ENCODE measurements at places on chromosomes 11 and 22. TPM values are rescaled to one million over a fixed set of nuclear protein-coding genes. Genes with fewer than 3 reads are reported as not detected.
A peak's percentile ranks its signal among the peaks of the same experiment; 100 is the strongest.

DNA sequence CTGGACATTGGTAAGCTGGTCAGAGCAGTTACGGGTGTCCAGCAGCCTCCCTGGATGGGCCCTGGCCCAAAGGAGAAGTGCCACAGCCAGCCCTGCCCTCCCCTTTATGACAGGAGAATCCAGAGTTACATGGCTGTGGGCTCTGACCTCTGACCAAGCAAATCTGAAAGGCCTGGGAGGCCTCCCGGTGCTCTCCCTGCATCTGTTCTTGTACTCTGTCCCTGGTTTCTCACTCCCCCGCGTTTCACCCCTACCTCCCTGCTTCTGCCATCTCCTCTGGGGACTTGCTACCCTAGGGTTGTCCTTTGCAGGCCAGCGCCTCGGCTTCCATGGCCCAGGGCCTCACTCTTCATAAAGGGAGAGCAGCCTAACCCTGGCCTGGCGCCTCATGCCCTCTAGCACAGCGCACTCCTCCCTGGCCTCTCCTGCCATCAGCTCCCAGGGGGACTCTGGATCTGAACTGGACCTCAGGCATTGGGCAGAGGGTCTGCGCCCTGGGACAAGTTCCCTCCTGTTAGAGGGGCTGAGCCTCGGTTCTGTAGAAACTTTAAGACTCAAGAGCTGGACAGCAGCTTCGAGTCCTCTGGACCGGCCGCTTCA is 10.7 kb downstream of the PICK1 start:
- DNase-seq = no peak

GRCh38 chr22:38071421-38072321 is 12.3 kb downstream of the SLC16A8 start:
- no peak for DNase-seq

GRCh38 chr11:112761911-112762706 is 199.1 kb upstream of the NCAM1 start:
- no peak for DNase-seq

DNA sequence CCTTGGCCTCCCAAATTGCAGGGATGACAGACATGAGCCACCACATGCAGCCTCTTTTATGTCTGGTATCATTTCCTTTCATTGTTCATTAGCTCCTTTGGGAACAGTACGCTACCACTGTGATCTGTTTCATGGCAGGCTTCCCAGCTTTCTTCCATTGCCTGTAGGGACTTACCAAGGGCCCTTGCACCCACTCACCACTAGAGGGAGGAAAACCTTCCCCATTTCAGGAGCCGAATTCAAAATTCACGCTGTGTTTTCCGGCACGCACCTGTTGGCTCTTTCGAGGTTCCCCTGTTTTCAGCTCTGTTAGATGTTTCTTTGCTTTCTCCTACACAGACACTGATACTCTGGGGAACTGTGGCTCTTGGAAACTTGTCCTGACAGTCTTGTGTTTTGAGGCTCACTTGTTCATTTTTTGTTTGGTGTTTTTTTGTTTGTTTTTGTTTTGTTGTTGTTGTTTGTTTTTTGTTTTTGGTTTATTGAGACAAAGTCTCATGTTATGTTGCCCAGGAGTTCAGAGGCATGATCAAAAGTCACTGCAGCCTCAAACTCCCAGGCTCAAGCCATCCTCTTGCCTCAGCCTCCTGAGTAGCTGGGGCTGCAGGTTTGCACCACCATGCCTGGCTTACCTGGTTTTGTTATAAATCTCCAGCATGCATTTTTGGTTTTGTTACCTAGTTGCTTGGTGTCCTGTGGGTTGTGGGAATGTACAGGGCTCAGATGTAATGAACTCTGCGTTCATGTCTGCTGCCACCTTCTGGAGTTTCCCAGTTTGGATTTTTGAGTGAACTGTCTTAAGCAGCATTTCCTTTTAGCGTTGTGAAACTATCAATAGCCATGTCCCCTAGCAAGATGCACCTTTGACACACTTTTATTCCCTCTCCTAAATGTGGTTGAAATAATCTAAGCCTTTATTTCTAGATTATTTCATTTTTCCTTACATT is 2.3 kb downstream of the KRTAP5-11 start:
- peak; percentile 56 for DNase-seq

GRCh38 chr11:13429836-13430235 is 33.2 kb downstream of the BTBD10 start:
- no peak for DNase-seq

DNA sequence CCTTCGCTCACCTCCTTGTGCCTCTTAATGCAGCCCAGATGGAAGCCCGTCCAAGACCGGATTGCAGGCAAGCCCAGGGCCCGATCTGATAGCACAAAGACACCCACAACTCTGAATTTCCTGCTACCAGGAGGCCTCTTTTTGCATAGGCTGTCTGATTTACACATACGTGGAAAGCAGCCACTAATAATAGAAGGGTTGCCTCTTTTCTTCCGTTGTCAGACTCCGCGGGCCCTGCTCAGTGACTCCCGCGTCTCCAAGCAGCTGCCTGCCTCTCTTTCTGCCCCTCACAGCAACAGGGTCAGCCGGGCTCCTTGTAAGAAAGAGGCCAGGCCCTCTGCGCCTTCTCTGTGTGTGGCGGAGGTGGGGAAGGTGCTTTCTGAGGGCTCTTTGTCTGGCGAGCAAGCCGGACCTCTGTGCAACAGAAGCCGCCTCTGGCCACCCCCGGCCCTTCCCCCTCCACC is 26.7 kb downstream of the FLI1 start:
- no peak for DNase-seq

- DNase-seq = no peak
Measured at GRCh38 chr11:62433904-62434276, 15.1 kb downstream of the SCGB1A1 start.

DNA sequence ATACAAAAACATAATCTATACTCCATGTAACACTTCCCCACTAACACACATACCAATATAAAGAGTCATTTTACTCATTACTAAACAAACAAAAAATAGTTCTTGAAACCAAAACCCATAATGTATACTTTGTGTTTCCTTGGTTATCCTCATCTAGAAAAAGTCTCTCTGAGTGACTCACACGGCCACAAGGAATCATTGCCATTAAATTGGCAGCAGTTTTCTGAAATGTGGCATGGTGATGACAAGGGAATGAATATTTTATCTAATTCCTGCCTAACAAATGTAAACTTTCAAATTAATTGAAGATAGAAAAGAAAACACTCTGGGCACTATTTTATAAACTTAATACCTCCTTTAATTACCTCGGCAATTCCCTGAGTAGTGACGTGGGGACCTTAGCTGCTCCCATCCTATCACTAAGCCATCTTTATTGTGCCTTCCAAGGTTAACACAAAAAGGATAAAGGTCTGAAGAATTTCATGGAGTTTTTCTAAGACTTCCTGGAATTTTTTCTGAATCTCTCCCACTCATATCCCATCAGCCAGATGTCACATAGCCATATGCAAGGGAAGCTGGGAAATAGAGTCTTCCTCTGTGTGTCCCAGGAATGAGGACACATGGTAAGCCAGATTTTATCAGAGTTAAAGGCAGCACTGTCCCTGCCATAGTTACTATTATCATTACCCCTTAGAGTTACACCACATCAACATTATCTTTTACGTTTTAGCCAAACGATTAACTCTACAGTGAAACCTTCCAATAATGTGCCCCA is 857.2 kb upstream of the TENM4 start:
- no peak for DNase-seq

DNA sequence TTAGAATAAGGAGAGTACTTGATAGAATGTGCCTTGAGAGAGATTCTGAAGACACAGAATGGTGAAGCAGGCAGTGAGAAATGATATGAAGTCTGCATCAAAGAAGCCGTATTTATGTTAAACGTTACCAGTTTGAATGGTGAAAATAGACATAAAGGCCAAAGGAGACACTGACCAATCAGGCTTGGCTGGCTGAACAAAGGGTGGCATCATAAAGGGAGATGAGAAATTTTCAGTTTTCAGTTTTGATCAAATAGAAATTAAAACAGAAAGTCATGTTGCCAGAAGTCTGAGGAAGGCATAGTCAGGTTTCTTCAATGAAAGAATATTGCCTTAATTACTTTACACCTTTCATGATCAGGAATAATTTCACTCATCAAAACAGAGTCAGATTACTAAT is 6.6 kb downstream of the OR51F1 start:
- DNase-seq = no peak

- no peak for DNase-seq
Measured at GRCh38 chr22:49815641-49816091, 12.0 kb downstream of the BRD1 start.

DNA sequence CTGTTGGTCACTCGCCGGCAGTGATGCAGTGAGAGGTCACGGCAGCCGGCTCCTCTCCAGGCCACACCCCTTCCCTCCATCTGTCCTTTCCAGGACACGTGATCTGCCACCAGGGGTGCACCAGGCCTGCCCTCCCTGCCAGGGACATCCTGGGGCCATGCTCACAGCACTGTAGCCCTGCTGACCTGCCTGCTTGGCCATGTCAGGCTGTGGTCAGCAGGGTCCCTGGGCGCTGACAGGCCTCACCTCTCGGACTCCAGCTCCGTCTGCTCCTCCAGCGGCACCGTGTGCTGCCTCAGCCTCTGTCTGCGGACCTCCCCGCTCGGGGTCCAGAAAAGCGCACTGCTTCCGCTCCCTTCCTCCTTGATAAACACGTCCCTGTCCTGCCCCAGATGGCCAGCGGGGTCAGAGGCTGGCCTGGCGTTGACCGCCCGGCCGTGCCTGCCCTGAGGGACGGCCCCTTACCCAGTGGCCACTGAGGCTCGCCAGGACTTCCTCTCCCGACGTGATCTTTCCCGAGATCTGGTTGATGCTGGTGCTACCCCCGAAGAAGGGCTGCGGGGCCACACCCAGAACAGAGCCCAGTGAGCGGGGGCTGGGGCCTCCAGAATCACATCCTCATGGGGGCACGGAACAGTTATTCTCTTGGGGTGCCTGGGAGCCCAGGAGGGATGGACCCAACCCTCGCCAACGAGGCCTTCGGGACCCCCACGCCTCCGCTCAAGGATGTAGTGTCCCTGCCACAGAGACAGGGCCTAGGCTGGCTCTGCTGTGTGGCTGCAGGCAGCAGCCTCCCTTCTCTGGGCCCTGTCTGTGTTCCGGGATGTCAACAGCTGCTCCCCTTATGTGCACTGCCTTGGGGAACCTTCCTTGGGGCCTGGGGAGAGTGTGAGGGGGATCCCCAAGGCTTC is 36.3 kb upstream of the CARS1 start:
- peak; percentile 59 for DNase-seq

DNA sequence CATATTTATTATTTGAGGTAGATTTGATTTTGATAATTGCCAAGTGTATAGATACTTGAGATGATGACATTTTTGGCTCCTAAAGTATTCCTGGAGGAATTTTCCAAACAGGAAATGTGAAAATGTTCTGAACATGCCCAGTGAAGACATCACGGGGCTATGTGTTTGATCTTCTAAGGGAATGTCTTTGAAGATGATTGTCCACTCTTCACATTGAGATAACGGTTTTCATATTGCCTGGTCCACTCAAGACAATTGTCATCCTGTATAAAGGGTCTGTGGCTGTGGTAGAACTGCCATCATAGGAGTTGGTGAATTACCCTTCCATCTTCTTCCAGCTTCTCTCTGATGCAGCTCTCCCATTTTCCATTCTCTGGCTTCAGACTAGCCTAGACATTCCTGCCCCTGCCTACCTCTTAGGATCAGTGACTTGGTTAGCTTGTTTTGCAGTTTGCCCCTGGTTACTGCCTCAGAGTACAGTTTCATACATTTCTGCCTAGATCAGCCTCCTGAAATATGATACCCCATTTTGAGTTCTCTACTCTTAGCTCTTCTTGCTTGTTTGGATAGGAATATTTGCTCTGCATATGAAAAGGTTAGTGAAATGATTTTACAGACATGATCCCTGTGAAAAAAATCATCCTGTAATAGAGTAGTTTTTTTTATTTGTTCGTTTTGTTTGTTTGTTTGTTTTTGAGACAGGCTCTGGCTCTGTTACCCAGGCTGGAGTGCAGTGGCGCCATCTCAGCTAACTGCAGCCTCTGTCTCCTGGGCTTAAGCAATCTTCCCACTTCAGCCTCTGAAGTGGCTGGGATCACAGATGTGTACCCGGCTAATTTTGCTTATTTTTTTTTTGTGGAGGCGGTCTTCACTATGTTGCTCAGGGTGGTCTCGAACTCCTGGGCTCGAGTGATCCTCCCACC is 111.4 kb upstream of the SORL1-AS1 start:
- no peak for DNase-seq

DNA sequence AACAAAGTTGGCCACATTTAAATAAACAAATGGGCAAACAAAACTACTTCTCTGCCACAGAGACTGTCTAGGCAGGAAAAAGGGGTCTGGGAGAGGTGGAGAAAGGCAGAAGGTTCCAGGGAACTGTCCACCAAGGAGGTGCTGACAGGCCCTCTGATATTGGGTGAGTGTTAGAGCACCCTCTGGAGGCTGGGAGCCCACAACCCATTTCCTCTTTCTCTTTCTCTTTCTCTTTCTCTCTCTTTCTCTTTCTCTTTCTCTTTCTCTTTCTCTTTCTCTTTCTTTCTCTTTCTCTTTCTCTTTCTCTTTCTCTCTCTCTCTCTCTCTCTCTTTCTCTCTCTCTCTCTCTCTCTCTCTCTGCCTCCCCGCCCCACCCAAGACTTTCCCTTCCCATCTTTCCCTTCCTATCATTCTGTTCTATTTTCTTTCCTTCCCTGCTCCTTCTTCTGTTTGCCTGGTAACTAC is 912.8 kb downstream of the DLG2 start:
- peak; percentile 51 for DNase-seq

The CLDN5 gene
- 6.3 TPM for total RNA-seq

The TMEM86A gene
- 5.4 TPM for total RNA-seq

The CCDC15 gene
- 0.25 TPM for total RNA-seq

The SMTNL1 gene
- not detected for total RNA-seq
